ENCODE measurements at places on chromosomes 5 and 9.

GRCh38 chr5:126909856-126910255, 120.5 kb downstream of the MARCHF3 start:
- no peak for DNase-seq

GRCh38 chr9:121661328-121661727, 9.9 kb downstream of the DAB2IP start:
- DNase-seq: no peak

- no peak for DNase-seq
These were observed 409.5 kb upstream of the MEF2C start for GRCh38 chr5:89292487-89292886.

DNA sequence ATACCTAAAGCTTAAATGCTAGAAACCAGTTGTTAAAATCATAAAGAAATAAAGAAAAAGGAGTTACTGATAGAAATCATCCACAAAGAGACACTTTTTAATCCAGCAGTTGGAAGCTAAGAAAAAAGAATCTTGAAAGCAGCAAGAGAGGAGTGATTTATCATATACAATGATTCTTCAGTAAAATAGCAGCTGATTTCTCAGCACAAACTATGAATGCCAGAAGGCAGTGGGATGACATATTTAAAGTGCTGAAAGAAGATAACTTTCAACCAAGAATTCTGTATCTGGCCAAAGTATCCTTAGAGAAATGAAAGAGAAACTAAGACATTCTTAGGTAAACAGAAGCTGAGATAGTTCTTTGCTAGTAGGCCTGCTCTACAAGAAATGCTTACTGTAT, 366.0 kb downstream of the HTR1A start:
- DNase-seq: no peak

DNA sequence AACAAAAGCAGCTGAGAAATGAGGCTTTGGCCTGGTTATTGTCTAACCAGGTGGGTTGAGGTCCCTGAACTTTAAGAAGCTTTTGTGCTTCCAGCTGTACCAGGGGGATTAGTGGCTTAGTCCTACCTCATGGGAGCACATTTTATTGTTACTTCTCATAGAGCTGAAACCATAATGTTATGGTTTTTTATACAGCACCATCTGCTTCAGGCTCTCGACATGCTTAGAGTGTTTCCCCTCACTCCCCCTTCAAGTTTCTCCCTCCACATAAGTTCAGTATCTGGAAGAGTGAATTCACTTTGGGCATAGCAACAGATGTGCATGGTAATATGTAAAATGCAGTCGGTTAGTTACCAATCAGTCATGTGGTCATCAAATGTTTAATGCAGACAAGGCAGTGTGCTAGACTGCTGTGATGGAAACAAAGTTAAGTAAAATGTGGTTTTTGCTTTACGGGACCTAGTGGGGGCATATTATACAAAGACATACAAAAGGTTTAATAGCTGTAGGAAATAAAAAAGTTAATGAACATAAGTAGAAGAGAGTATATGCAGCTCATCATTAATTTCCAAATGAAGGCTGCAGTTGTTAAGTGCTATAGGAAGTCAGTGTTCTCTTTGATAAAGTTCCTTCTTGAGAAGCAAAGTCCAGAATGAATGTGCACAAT, 95.9 kb upstream of the SPRY4 start:
- DNase-seq: no peak

- DNase-seq: peak; percentile 30
These were observed 216.1 kb downstream of the MEF2C start for GRCh38 chr5:88666761-88667495.

DNA sequence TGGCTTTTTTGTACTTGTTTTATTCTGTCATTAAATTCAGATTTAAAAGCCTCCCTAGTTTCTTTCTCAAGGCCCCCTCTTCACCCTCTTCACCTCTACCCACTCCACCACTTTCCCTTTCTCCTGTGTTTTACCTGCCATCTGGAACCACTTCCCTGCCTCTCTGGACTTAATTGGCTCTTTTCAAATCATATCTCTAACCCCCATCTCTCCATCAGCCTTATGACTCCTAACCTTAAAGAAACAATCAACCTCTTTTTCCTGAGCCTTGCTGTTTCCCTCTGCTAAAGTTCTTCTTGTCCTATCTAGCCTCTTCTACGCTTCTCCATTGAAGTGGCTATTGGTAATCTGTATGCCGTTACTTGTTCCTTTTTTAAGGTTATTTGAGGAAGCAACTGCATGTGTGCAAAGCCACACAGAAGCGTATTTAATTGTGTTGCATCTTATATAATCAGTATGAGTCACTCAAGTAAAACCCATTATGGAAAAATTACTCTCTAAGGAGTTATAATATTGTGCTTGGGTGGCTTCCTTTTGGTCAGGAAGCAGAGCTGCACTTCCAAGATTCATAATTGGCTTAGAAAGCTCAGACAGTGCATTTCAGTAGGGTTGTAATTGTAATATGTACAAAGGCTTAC, 653.6 kb upstream of the ITGA1 start:
- no peak for DNase-seq

- peak; percentile 67 for DNase-seq
These were observed 9.2 kb upstream of the FUBP3 start for GRCh38 chr9:130570208-130570607.

DNA sequence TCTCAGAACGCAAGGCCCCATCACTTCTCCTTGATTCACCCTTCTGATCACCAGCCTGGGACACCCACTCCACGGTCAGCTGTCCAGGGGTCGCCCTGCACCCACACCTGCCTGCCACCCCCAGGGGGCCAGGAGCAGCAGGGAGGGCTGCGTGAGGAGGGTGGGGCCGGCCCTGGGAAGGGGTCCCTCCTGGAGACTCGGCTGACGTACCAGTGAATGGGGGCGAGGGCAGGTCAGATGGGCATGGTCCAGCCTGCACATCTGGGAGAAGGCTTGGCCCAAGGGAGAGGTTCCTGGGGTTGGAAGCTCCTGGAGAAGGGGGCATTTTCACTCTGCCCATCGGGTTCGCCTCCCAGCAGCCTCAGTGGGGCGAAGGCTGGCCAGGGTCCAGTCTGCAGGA, 21.8 kb upstream of the SARDH start:
- no peak for DNase-seq

DNA sequence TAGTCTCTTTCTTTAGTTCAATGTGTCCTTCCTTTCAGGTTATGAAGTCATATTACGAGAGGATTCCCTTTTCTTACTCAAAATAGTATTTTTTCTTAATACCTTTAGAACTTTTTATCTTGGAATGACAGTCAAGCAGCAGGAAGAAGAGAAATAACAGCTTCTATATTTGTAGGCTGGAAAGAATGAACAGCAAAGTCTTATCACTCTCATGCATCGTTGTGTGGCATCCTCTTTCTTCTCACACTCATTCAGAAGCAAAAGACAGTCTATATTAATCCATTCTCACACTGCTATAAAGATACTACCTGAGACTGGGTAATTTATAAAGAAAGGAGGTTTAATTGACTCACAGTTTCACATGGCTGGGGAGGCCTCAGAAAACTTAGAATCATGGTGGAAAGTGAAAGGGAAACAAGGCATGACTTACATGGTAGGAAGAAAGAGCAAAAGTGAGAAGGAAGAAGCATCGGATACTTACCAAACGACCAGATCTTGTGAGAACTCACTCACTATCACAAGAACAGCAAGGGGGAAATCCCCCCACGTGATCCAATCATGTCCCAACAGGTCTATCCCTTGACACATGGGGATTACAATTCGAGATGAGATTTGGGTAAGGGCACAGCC, 1646.1 kb upstream of the CDH6 start:
- no peak for DNase-seq

- DNase-seq: no peak
These were observed 81.3 kb upstream of the PRR16 start for GRCh38 chr5:120382833-120383232.

DNA sequence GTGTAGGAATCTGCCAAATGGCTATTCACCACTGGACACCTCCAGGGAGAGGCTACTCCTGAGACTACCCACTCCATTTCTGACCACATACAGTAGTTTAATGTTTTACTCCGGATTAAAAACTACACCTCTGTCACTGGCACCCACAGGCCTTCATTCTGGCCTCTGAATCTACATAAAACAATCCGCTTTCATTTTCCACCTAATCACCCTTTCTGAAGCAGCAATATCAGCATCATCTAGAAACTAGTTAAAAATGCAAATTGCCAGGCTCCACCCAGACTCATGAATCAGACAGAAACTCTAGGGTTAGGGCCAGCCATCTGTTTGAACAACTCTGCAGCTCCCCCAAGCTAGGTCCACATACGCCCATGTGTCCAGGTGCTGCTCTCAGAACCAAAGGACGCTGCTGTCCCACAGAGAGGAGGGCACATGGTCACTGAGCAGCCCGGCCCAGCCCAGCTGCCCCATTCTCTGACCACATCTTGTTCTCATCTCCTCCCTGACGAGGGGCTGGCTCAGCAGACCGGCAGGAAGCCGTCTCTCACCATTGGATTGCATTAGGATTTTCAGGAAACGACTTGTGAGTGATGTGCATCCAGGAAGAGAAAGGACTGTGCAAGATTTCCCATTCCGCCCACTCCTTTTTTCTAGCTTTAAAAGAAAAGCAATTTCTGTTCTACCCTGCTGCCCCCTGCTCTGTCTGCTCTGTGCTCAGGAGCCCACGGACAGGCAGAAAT, 34.7 kb downstream of the ADAM19 start:
- peak; percentile 56 for DNase-seq

GRCh38 chr5:141585594-141585993, 33.2 kb downstream of the DIAPH1 start:
- DNase-seq: no peak

DNA sequence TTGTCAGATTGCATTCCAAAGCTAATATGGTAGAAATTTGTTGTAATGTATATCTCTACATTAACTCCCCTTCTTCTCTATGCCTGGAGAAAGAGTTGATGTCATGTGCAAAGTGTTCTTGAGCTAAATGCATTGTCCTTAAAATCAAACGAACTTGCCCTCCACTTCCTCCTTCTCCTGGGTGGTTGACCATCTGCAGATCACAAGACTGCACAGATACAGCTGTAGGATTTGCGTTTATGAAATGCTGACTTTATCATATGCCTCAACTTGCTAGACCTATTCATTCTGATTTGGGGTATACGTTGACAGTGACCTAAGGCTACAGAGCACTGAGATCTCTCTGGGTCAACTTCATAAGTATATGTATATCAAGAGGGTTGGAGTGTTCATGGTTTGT, 8.3 kb downstream of the TRIM32 start:
- DNase-seq: no peak

- DNase-seq: no peak
These were observed 609.8 kb upstream of the GRAMD2B start for GRCh38 chr5:125813221-125813974.

- DNase-seq: no peak
These were observed 542.6 kb downstream of the CSNK1G3 start for GRCh38 chr5:124054564-124054963.

DNA sequence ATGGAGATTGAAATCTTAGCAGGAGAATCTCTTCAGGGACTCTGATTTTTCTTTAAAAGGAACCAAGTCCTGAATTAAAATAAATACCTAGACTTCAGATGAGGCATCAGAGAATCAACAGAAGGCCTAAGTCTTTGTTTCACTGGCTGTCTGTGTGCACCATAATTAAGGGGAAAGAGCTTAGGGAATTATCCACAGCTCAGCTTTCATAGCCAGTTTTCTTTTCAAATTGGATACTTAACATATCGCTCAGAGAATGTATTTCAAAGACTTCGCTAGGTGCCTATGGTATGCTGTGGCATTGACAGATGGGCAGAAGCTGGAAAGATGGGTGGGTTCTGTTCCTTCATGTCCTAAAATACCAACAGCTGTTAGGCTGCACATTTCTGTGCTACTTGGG, 325.8 kb downstream of the TMEM38B start:
- DNase-seq: no peak

DNA sequence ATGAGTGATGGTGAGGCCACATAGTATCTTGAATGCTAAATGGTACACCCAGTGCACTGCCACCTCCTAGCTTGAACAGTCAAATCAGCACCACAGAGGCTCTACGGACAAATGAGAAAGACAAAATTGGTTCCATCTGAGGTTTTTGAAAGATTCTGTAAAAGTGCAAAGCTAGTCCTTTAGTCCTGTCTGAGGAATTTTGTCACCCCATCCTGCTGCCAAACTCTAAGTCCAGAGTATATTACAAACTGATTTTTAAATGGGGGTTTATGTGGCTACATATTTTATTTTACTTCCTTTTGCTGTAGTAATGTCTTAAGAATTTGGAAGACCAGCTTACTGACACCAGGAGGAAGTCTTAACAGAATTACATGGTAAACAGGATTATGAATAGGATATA, 7.7 kb downstream of the FREM1 start:
- DNase-seq: no peak

DNA sequence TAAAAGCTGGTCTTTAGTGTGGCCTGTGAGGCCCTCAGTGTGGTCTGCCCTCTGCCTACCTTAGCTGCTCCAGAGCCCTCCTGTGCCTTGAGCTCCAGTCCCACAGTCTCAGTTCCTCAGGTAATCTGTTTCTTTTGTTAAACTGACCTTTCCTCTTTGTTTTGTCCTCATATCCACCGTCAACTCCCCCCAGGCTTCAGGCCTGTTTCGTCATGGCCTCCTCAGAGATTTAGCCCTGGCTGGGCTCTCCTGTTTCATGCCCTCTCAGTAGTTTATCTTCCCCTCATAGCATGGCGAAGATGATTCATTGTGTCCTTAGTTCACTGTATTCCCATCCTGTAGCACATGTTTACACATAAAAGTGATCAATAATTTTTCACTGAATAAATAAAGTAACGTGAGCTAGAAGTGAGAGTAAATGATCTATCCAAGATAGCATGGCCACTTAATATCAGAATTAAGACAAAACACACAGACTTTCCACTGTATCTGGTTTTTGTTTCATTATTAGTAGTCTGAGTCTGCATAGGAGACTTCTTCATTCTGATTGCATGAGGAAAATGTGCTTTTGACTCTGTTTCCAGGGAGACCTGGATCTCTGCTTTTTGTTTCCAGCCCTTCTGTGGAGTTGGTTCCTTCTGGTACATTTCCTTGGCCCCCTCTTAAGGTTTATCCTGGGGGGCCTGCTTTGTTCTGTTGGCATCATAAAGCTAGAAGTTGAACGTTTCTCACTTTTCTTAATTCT, 70.5 kb downstream of the SNX24 start:
- no peak for DNase-seq

All from RCC 7860 (cell line).